ENCODE measurements at places on chromosomes 7 and 10.

DNA sequence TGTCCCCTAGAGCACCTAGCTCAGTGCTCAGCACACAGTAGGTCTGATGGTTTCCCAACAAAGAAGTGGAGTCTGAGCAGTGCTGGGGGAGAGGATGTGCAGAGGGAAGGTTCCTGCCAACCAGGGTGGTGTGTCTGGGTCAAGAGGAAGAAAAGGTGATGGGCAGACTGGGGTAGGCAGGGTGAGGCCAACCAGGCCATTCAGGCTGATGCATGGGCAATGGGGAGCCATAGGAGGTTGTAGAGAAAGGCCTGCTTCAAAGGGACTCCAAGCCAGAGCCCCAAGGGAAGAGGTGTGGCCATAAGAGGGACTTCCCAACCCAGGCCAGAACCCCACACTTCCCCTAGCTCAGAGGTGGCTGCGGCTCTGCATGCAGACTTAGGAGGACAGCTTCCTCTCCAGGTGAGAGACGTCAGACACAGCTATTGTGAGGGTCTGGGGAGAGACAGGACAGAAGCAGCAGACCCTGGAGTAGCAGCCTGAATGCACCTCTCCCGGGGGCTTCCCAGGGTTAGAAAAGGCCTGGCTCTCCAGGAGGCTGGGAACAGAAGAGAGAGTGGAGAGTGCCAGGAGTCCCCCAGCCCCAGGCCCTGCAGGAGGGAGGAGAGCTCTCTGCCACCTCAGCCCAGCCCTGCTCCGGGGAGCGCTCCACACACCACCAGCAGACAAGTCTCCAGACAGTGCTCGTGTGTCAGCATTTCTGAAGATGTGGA lies 87.4 kb upstream of the ZMIZ1 start:
- peak; percentile 24 for DNase-seq

DNA sequence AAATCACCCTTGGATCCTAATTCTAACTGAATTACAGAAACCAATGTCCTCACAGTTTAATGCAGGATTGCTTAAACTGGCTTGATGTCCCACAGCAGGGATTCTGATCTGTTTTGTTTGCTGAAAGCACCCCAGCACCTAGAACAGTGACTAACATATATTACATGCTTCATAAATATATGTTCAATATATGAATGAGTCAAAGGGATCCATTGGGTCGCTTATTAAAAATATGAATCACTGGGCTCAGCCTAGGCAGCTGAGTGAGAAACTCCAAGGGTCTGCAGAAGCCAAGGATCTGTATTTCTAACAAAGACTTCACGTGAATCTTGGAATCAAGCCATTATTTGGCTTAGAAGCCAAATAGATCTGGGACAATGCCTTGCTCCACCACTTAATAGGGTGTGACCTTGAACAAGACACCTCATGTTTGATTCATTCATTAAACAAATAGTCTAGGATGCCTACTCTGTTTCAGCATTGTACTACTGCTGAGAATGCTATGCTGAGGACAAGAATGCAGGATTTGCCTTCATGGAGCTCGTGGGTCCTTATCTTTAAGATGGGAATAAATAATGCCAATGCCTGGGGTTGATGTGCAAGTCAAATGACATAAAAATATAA lies 103.4 kb upstream of the DLX6 start:
- DNase-seq: no peak

- no peak for DNase-seq
These were observed 42.2 kb upstream of the MAGI2 start for GRCh38 chr7:79495544-79496272.

- DNase-seq: no peak
These were observed 481.2 kb downstream of the KCNMA1 start for GRCh38 chr10:77156406-77156879.

DNA sequence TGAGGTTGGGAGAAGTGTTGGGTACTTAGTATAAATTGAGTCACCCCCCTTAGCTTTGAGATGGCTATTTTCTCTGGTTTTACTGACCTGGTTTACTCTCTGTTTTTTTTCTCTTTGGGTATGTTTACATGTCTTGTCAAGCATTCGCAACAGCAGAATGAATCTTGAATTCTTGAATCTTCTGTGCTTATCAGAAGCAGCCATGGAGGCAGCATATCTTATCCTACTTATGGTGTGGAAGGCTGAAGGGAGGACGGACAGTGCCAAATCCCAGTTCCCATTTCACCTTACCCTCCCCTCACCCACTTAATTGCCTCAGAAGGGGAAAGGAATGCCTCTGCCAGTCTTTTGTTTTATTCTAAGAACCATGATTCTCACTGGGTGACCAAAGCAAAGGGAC lies 3.7 kb downstream of the SND1 start:
- no peak for DNase-seq

GRCh38 chr7:67306331-67306730 lies 309.7 kb downstream of the TYW1 start:
- DNase-seq: no peak

DNA sequence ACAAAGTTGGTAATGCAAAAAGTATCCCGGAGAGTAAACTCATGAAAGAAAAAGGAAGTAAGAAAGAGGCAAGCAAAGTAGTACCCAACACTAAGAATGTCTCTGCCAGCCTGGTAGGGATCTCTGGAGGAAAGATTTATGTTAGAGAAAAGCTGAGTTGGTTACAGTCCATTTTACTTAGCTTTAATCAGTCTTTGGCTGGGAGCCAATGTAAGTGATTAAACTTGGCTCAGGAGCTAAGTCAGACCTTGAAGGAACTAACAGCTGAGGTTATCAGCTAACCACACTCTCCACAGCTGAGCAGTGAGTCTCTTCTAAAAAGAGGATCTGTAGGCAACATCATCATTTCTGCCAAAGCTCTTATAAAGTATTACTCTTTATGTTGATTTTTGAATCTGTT lies 148.0 kb downstream of the ANKRD7 start:
- no peak for DNase-seq

DNA sequence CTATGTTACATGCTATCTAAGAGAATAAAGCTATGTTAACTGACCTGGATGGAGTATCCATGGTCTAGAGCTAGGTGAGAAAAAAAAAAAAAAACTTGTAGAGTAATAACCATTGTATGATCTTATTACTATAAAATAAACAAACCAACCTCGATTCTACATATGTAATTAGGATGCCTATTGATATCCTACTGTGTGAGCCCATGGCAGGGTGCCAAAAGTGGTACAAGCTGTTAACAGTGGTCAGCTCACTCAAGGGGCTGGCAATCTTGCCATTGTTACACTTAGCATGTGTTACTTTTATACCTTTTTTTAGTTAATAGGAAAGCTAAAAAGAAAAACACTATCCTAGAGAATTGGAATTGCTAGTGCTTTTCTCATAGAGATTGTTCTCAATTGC lies 13.5 kb upstream of the IL6 start:
- no peak for DNase-seq

DNA sequence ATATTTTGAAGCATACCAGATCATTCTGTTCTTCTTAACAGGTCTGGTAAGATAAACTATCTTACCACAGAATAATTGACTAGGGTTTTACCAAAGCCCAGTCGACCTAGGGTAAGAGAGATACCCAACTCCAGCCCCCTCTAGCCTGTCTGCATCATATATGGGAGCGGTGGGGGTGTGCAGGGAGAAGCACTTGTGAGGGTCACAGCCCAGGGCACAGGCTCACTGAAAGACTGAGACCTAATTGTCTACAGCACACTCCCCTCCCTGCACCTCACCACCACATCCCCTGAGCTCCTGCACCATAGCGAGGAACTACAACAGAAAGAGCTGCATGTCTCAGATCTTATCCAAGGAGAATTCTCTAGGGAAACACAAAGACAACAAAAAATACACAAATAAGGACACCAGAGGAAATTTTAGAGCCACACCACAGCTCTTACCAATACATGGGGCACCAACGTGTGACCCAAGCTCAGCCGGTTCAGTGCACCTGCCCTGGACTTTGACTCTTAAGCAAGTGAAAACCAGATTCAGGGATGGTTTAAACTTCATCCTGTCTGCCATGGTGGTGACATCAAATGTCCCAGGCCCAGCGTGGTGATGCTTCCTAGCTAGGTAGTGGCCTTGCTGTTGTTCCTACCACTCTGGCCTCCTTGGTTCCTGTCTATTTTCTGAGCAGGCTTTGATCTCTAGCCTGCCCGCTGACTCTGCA lies 150.8 kb downstream of the HERPUD2 start:
- DNase-seq: no peak

- DNase-seq: no peak
These were observed at the start of gene GJD4 for GRCh38 chr10:35605191-35605590. Gene GJD4 (plus strand): TSS chr10:35605341. CDS start chr10:35605568, 227 bp downstream.

DNA sequence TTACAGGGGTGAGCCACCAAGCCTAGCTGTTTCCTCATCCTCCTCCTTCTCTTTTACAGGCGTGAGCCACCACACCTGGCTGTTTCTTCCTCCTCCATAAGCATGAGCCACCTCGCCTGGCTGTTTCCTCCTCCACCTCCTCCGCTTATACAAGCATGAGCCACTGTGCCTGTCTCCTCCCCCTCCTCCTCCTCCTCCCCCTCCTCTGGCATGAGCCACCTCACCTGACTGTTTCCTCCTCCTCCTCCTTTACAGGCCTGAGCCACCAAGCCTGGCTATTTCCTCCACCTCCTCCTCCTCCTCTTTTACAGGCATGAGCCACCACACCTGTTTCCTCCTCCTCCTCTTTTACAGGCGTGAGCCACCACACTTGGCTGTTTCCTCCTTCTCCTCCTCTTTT lies 49.8 kb upstream of the ZNF479 start:
- no peak for DNase-seq

DNA sequence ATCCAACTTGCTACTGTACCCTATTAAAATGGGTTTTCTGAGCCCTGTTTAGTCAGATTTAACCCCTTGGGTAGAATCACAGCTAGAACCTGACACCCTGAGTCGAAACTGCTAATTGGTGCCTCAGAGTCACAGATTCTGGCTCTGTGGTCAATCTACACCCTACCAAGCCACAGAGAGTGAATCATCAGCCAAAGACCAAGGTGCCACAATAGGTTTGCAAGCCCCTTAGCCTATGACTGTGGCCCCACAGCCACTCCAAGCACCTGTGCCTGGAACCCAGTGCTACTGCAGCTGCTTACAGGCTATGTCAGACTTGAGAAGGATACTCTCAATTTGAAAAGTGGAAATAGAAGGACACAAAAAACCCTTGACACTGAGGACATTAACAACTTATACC lies 202.8 kb upstream of the KCND2 start:
- no peak for DNase-seq

GRCh38 chr10:79084012-79084971 lies 15.5 kb downstream of the ZMIZ1 start:
- peak; percentile 77 for DNase-seq

- DNase-seq: no peak
These were observed 36.6 kb downstream of the PNLIPRP3 start for GRCh38 chr10:116464257-116464656.

DNA sequence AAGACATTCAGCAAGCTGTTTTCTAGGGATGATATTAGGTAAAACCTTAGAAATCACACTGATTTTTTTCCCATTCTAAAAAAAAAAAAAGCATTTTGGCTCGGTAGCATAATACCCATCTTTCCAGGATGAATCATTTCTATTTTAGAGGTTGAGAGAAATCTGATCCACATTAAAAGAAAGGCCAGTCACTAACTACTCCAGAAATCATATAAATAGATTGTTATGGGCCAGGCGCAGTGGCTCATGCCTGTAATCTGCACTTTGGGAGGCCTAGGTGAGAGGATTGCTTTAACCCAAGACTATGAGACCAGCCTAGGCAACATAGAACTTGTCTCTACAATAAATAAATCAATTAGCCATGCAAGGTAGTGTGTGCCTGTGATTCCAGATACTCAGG lies 164.3 kb downstream of the BAMBI start:
- DNase-seq: no peak

DNA sequence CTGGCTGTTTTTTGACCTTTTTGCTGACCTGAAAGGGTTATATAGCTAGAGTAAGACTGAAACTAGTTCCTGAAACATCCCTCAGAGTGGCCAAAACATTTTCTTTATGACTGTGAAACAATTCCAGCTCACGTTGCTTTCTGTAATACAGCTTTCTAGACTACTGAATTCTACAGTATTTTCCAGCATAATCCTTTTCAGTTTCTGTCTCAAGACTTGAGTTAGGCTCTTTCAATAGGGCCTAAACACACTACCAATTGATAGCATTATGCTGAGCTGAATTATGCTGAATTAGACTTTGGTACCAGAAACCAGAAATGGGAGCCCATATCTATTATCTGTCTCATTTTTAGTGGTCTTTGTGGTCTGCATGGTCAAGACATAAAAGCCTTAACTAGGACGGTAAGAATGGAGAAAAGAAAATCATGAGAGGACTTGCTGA lies 72.6 kb downstream of the EPDR1 start:
- no peak for DNase-seq

DNA sequence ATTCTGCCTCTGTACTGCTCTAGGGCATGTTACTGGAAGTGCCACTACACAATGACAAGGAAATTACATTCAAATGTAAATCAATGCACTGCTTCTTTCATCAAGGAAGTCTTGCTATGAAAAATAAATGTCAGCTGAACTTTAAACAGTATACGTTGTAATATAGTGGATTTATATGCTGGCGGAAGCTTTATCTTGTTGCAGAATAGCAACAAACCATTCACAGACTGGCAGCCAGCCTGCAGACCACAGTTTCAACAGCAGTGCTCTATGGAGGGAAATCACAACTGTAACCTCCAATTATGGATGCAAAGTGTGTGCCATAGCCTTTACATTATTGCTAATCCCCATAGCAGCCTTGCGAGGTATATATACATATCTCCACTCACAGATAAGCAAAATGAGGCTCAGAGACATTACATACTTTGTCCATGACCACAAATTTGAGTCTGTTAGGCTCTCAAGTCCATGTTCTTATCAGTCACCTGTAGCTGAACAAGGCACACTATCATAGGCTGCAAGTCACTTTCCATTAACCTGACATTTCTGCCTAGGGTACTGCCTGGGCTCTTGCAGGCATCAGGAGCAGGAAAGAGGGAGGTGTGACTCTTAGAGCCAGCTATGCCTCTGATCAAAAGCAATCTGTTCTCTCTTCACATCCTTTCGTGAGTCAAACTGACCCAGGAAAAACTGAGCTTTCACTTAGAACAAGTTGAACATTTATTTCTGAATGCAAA lies 22.6 kb downstream of the COL28A1 start:
- DNase-seq: no peak

DNA sequence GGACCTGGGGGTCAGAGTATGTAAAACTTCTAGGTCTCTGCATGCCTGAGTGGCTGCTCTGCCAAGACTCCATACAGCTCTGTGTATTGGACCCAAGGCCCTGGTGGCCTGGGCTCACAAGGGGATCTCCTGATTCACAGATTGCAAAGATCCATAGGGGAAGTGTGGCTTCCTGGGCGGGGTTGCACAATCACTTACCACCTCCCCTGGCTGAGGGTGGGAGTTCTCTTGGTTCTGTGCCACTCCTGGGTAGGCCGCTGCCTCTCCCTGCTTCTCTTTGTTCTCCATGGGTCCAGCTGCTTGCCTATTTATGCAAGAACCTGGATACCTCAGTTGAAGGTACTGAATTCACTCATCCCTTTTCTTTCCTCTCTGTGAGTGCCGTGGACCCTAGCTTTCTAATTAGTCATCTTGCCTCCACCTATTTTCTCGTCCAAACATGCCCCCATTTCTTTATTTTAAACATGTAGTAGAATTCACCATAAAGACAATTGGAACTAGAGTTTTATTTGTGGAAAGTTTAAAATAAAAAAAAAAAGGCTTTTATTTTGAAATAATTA lies 18.5 kb upstream of the AGR3 start:
- no peak for DNase-seq

GRCh38 chr10:118607768-118608354 lies 12.4 kb upstream of the PRLHR start:
- DNase-seq: no peak

- no peak for DNase-seq
These were observed 435.5 kb downstream of the CALN1 start for GRCh38 chr7:71976645-71977044.

All from CD4-positive, alpha-beta T cell treated with Interferon alpha-2 for 1 hour (primary cell).